ENCODE measurements at places on chromosomes 4 and X.

DNA sequence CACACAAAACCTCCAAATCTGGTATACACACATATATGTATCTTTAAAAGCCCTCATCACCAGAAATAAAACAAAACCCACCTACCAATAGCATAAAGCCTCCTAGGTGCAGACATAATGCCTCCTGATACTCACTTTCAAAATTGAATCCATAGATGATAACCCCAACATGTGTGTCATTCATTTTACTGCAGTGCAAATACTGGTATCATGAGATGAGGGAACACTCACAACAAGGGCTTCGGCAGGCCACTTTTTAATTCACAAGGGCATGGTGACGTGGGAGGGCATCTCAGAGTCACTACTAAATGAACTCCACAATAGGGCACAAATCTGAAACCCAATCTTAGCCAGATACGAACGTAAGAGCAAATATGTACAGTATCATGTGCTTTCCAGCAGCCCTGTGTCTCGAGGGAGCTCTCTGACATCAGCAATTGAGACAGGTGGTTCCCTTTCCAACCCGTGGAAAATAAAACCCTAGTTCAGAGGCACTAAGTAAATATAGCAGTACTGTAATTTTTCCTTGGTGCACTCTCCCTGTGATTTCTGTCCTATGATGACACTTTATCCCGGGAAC is 14.1 kb upstream of the PPARGC1A start:
- peak; percentile 58 for DNase-seq

- DNase-seq: peak; percentile 87
Observed at GRCh38 chr4:183471946-183472708, 27.7 kb downstream of the CDKN2AIP start.

DNA sequence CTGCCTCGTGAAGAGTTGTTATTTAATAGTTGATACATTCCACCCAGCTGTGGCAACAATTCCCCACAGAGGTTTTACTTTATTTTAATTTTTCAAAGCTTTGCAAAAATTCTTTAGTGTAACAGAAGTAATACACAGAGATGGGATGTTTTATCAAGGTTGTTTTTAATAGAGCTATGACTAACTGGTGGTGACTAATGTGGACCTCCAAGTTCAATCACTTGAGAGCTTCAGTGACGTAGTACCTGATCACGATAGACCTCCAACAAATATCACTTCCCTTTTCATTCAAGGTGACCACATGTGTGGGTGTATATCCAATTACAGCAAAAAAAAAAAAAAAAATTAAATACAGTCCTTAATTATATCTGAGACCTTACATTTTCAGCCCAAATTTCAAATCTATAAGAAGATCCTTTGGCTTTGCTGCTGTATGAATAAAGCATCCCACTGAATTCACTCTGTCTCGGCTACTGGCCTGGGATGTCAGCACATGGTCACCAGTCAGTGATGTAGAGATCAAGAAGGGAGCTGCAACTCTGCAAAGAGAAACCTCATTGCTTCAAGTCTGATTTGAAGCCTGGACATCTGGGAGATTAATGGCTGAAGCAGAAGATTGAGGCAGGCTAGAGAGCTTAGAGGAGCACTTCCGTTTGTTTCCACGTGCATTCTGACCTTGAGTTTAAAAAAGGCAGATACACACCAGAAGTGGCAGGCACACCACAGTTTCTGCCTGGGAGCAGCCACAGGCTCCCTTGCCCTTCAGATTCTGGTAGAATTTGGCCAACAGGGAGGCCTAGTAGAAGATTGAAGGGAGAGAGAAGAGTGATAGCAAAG is 345.9 kb upstream of the NOCT start:
- DNase-seq: no peak

- no peak for DNase-seq
Observed at GRCh38 chr4:85722807-85723206, 247.9 kb downstream of the ARHGAP24 start.

DNA sequence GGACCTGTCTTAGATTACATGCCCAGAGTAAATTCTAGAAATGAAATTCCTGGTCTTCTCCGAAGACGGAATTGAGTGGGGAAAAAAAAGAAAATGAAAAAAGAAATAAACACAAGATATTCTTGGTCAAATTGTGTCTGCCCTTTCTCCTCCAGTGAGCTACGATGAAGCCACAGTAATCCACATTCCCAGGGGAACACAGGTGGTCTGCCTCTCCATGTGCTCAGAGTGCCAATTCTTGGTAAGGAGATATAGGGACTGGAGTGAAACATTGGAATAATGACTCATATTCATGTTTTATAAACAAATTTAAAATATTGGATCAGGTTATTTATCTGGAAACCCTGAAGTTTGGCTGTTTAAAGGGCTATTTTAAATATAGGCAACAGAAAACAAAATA is 54.2 kb upstream of the MGST2 start:
- no peak for DNase-seq

DNA sequence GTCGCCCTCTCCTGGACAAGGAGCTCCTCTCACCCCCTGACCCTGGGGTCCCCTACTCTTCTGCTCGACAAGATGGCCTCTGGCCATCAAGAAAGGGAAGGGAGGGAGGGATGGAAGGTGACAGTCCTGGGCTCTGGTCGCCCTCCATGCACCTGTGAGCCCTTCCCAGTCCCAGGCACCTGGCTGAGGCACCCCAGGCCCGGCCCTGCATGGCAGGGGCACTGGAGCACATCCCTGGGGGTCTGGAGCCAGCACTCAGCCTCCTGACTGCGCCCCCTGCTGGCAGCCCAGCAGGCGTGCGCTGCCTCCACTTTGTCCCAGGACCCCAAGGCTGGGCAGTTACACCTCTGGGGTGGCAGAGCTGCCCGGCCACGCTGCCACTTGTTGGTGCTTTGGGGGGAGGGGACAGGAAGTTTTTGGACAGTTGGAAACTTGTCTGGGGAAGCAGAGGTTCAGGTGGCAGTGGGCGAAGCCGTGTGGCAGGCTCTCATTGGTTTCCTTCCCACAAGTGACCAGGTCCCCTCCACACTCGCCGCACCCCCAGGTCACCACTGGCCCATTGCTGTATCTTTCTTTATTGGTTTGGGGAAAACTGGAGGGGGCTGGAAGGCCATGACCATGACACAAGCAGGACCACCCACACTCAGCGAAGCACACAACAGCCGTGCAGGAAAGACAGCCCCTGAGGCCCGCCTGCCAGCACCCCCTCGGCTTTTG is 4.3 kb downstream of the PNCK start:
- no peak for DNase-seq

GRCh38 chrX:9538544-9539045 is 73.7 kb downstream of the TBL1X start:
- DNase-seq: no peak

DNA sequence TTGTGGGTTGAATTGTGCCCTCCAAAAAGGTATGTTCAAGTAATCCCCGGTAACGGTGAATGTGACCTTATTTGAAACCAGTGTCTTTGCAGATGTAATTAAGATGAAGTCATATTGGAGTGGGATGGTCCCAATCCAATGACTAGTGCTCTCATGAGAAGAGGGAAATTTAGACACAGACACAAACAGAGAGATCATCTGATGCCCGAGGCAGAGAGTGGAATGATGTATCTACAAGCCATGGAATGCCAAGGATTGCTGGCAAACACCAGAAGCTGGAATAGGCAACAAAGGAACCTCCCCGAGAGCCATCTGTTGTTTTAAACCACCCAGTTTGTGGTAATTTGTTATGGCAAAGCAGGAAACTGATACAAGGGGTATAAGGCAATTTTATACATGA is 35.1 kb downstream of the RPS6KA3 start:
- no peak for DNase-seq

GRCh38 chrX:39603230-39603629 is 494.5 kb downstream of the BCOR start:
- no peak for DNase-seq

Data from muscle of back (tissue), 13 donors.